ENCODE measurements at places on chromosomes 6 and 20.

DNA sequence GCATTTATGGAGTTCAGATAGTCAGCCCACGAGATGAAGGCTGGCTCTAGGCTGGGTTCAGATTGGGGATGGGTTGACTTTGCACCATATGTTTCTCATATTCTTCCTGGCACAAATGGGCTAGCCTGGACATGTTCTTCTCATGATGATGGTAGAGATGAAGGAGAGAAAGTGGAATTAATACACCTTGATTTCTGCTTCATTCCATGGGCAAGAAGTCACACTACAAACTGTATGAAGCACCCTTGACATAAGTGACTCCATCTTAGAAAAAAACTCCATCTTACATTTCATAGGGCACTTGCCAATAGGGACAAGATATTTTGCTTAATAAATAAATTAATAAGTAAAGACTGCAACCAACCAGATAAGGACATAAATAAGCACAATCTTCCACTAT is 12.0 kb upstream of the CD83 start:
- DNase-seq: no peak

- DNase-seq: no peak
These were observed 297.3 kb upstream of the JAG1 start for GRCh38 chr20:10971096-10971495.

GRCh38 chr6:71766796-71767195 is 119.6 kb upstream of the RIMS1 start:
- no peak for DNase-seq

DNA sequence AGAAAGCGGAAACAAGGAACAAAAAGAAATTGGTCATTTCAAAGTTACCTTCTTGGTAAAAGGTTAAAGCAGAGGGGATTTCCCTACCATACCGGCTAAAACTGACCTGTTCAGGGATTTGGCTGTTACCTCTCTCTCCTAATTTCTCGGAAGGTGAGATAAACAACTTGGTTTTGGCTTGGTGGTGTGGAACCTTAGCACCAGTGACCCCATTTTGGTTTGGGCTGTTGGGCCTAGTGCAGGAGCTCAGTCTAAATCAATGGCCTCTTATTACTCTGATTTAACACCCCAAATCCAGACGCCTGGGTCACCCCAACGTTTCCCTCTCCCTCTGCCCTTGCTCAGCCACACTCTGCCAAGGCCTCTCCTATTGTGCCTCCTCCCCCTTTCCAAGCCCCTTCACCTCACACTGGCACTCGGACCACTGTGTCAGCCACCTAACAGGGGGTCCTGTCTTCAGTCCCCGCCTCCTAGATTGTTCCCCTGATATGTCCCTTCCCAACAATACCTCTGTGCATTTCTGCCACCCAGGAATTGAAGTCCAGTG is 8.3 kb downstream of the NCR2 start:
- no peak for DNase-seq

DNA sequence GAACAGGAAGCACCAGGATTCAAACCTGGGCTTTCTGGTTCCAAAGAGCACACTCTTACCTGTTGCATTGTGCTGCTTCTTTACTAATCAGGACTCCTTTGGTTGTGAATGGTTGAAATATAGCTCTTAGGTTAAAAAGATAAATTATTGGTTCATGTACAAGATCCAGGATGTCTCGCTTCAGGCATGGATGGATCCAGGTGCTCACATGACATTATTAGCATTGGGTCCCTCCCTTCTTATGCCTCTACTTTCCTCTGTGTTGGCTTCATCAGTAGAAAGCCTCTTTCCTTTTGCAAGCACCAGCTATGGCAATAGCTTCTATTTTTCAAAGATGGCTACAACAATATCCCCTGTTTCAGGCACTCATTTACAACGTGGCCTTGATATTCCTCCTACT is 217.7 kb upstream of the SULF2 start:
- DNase-seq: no peak
